ENCODE measurements at places on chromosomes 5 and 9.

GRCh38 chr5:23525751-23526150, 18.3 kb downstream of the PRDM9 start:
- DNase-seq: no peak

DNA sequence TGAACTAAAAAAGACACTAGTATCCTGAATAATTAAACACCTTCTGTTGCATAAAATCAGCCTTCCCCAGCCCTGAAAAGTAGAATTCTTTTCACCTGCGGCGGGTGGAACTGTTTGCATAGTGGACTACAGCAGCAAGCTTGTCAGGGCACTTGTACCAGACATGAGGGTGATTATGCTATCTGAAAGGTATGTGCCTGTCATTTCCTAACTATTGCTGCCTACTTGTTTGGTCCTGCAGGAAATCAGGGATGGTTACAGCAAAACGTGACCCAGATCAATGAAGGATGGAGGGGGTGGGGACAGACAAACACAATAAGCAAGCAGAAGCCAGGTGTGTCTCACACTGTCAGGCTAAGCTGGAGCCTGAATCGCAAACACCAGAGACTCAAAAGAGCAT, 385.6 kb downstream of the MLLT3 start:
- no peak for DNase-seq

DNA sequence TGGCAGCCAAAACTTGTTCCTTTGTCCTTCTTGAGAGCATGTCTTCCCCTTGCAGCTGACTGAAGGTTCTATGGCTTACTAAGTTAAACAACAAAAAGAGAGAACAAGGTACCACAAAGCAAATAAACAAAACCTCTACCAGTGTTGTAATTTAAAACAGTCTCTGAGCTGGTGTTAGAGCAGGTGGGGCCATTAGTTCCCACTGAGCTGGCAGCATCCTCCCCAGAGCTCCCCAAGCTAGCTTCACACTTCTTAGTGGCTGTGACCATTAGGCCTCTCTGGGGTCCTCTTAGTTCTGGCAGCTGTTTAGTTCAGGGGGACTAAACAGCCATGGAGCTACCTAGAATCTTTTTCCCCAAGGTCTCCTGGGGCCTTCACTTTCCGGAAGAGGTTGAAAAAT, 128.6 kb upstream of the ELL2 start:
- no peak for DNase-seq

DNA sequence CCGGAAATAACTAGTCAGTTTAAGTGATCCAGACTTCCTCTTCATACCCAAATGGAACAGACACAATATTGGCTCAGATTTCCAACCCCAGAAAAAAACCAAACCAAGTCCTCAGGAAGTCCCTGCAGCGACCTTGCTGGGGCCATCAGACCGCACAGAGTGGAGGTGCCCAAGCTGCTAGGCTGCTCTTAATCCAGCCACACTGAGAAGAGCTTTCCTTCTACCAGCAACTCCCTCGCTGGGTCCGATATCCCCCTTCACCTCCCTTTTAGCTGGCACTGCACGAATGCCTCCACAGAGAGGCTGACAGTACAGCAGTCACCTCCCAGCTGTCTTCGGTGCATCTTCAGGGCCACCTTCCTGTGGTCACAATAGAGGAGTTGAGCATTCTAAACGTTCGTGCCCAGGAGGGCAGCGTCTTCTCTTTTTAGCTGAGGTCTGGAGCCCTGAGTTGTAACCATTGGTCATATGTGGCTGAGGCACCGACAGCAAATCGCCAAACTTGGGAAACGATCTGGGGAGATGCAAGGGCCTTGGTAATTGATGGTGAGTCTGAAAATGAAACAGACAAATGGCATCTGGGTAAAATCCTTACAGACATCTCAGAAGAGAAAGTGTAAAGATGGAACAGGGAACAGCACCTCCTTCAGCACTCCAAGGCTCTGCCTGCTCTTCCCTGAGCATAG, 5.7 kb downstream of the NAIF1 start:
- no peak for DNase-seq

- no peak for DNase-seq
Measured at GRCh38 chr5:42745426-42745825, 11.2 kb upstream of the CCDC152 start.

DNA sequence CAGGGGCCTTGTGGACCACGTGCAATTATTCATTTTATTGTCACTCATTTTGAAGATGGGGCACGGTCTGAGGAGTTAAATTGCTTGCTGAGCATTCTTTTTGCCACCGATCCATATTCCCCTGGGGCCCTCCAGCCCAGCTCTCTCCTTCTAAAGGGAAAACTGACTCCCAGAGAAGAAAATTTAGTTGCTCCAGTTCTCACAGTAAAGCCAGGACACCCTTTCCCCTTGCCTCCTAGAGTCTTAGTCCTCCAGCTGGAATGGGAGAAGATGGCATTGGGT, 1.0 kb upstream of the PANK3 start:
- no peak for DNase-seq

DNA sequence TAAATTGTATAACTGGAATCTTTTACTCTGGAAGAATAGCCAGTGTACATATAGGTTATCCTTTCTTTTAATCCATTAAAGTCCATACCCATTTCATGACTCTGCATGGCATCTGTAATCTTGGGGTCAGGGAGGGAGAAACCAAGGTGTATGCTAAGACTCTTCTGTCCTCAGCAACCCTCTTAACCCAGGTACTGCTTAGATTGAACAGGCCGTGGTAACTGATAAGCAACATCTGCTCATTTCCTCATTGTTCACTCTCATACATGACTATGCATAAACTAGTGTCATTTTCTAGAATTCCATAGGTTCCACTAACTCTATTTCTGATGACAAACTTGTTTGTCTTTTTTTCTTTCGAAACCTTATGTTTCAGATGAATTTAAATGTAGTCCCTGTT, 69.3 kb upstream of the IFNE start:
- DNase-seq: no peak

DNA sequence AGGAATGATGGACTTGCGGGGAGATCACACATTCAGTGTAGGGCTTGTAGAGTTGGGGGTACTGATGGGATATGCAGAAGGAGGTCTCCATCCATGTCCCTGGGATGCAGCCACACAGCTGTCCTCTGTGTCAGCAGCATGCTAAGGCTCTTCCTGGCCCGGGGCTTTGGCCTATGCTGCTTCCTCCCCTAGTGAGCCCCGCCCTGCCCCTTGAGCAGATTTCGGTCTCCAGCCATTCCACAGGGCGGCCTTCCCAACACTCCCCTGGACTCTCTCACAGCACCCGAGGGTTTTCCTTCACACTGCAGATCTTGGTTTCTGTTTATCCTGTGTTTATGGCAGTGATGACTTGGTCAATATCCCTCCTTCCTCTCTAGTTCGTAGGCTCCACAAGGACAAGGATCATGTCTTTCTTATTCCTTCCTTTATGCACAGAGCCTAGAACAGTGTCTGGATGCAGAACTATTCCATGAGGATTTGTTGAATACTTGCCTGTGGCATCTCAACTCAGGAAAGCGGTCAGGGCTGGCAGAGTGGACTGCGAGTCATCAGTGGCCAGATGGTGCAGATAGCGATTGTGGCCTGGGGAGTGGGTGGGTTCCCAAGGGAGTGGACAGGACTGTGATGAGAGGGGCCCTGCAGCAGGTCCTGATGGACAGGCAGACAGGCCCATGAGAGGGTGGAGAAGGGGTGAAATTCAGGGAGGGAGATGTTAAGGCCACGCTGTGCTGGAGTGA, 114.2 kb downstream of the RGS3 start:
- no peak for DNase-seq

- DNase-seq: no peak
Measured at GRCh38 chr9:123339666-123340510, 16.1 kb upstream of the CRB2 start.

DNA sequence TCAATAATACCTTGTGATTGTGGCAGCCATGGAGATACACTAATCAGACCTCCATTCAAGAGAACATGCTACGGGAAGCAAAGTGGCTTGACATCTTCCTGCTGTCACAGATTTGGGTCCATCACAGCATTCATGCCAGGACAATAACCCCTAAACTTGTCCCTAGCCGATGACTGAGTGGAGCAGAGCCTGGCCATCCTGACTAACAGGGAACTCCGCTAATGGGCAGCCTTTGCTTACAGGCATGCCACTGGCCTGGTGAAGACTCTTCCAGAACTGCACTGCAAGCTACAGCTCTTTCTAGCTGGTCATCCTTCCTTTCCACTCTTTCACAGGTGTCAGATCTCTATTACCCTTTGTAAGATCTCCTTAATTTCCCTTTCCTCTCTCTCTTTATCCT, 16.0 kb downstream of the FAM174A start:
- no peak for DNase-seq

- no peak for DNase-seq
Measured at GRCh38 chr5:165139262-165139661, 1633.8 kb downstream of the MAT2B start.

DNA sequence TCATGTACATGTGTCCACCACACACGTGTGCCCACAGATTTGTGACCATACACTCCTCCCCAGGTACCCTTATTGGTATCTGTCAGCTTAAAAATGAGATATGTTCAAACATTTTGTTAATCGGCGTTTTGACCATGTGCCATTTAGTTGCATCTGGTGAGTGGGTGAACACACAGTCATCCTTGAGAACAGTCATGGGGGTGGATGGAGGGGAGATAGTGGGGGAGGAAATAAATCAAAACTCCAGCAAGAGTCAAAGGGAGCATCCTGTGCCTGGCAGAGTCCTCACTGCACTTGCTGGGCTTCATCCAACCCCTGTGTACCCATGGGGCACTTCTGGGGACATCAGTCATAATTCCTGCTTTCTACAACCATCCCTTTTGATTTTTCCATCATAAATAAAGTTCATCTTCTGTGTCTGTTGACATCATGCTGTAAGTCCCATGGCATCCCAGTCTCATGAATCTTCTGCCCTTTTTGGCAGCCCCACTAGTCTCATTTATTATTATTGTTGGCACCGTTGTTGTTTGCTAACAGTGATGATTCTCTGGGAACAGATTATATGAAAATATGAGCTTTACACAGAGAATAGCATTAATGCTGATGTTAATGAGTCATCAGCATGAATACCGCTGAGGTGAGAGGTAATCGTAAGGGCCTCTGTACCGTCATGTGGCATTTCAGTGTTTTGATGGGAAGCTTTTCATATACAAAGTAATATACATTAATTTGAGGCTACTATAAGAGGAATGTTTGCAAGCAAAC, 24.4 kb upstream of the CLK4 start:
- DNase-seq: no peak

DNA sequence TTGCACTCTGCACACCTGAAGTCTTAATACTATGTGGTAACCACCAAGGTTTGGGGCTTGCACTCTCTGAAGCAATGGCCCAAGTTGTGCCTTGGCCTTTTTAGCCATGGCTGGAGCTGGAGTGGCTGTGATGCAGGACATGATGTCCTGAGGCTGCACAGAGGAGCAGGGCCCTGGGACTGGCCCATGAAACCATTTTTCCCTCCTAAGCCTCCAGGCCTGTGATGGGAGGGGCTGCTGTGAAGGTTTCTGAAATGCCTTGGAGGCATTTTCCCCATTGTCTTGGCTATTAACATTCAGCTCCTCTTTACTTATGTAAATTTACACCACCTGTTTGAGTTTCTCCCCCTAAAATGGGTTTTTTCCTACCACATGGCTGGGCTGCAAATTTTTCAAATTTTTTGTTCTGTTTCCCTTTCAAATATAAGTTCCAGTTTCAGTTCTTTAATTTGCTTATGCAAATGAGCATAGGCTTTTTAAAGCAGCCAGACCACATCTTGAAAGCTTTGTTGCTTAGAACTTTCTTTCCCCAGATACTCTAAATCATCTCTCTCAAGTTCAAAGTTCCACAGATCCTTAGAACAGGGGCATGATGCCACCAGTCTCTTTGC, 237.4 kb upstream of the DMAC1 start:
- DNase-seq: no peak

DNA sequence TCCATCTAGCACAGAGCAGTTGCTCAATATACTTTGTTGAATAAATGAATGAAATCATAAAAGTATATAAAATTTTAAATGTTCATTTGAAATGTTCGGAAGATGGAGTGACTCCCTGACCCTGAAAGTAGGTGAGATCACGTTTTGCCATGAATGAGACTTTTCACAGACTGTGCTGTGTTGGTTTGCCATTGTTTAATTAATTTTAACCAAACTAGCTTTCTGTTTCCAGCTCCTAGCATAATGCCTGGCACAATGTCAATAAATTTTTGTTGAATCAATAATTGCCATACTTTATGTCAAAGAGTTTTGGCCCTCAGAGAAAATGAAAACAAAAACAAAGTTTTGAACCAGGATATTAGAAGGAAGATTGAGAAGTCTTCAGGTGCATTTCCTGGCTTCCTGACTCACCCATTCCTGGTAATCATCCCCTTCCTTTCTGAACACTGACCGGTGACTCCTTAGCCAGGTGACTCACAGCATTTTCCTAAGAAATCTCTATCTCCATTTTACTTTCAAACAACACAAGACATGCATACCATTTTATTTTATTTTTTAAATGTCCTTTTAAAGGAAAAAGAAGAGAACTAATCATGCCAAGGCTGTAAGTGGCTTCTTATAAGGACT, 15.1 kb downstream of the SLC28A3 start:
- DNase-seq: no peak

DNA sequence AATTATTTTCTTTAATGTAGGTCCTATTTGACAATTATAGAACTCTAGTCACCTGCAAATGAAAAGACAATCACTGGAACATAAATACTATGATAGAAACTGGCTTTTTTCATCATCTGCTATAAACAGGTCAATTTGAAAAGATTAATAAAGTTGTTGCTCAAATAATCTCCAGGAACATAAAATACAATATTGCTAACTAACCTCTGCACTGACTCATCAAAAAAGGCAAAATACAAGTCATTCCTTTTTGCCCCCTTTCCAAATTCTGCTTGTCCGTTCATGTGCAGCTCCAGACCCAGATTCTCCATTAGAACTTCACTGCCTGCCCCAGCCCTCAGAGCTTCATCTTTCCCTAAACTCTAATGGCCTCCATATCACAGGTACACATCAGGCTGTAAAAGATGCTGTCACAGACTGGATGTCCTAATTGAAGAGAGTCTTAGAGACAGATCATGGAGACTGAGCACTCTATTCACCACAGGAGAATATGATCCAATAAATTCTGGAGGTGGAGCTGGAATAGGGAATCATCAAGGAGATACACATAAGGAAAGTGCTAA, 1.6 kb downstream of the DCTN4 start:
- DNase-seq: no peak

DNA sequence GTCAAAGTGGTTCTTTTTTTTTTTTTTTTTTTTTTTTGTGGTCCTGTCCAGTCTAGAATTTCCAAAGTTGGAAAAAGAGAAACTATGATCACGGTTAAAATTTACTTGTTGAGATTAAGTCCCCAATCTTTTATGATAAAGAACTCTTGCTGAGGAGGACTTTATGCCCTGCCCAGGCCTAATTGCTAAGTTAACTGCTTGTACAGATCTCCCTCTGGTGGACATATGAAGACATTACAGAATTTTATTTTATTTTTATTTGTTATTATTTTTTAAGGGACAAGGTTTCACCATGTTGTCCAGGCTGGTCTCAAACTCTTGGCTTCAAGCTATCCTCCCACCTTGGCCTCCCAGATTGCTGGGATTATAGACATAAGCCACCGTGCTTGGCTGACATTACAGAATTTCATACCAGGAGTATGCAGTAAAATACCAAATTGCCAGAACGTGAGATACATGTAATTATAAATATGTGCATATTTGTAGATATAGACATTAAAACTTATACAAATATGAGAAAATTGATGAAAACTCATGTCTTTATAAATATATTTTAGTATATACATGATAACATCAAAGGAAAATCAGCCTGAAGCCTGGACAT, 91.2 kb downstream of the RFK start:
- DNase-seq: peak; percentile 22
